ENCODE measurements at places on chromosomes 2 and 18.
A peak's percentile ranks its signal among the peaks of the same experiment; 100 is the strongest.

DNA sequence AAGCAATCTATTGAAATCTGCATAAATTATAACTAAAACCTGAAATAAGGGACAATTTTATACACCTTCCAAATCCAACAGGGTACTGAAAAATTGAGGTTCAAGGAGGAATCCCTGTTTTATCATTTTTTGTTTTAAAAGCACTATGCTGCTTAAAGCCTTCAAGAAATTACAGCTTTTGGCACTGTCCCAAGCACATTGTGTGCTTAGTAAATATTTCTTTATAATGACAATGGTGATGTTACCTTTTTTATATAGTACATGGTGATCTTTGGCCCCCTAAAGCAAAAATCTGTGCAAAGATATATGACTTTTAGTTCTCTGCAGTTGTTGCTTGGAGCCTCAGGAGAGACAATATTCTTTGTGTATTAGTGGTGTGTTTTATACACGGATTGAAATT lies 71.6 kb upstream of the EFEMP1 start:
- DNase-seq, result no peak

DNA sequence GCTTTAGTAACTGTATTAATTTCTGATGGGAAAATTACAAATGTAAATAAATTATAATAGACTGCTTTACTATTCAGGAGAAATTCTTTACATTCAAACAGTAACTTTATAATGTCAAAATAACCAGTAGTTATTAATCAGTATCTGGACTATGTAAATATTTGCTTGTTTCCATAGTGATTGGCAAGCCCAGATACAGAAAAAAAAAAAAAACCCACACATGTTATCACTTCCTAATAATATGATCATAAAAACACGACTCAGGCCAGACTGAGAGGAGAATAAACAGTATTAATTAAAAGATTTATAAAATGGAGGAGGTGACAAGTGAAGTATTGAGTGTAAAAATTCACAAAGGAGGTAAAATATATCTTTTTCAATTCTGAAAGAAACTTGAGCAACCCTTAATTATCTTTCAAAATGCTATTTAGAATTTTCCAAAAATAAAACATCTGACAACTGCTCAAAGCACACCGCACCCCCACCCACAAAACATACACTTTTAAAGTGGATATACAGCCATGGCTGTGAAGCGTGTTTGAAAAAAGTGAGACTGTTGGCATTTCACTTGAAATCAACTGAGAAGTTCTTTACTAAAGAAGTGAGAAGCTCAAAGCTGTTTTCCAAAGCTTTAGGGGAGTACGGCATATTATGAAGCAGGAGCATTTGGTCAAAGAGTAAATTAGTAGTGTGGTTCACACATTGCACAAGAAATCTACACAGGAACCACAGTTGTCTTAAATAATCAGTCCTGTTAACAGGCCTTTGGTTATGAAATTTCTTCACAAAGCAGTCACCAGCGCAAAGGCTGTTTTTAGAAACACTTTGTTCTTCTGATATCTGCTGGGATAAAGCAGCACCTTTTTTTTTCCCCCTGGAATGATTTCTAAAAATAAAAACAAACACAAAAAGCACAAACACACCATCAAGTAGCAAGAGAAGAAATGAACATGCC lies 475.8 kb downstream of the TXNL1 start:
- DNase-seq, result no peak

DNA sequence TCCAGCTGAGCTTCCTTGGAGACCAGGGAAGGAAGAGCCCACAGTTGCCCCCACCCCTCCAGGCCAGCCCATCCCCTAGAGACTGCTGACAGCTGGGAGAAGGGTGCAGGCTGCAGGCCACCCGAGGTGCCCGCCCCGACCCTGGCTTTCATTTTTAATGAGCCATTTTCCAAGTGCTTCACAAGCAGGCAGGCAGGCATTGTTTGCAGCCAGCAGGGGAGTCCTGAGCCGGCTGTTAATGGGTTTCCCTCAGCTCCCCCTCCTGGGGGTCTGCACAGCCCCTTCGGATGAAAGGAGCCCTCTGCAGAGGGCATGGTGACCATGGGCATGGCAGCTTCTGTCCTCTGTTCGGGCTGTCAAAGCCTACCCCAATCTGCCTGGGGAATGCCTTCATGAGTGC lies 94.5 kb downstream of the ZBTB7C start:
- DNase-seq, result no peak

- DNase-seq, result no peak
Observed at GRCh38 chr2:101958061-101958460, 33.7 kb upstream of the IL1R2 start.

DNA sequence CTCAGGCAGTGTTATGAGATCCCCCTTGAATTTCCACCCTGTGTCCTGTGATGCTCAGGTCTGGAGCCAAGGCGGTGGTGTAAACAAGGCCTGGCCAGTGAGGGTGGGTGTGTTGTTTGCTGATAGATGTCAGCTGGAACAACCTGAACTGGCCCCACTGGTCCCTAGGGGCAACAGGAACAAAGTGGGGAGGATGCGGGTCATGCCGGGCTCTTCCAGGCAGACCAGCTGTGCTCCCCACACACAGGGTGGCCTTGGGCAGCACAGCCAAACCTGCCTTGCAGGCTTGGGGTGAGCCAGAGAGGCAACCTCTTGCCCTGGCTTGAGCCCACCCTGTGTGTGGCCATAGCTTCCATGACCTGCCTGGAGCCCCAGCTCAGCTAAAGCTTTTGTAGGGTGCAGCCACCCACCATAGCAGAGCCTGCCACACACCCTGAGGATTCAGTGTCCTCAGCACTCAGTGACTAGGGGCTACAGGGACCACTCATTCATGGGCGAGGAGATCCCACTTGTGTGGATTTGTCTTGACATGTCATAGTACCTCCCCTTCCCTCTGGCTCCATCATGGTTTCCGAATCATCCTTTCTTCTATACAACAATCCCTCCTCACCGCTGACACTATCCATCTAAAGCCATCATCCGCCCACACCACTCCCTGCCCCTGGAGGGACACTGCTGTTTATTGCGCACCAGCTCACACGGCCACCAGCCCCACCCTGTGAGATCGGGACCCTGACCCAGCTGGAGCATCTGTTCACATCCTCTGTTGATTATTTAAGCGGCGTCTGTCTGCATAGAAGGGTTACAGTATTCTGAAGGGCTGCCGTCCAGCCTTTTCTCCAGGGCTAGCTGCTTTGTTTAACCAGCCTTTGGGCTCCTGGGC lies 268.8 kb downstream of the CYP26B1 start:
- no peak for DNase-seq

- DNase-seq, result no peak
Observed at GRCh38 chr2:61900281-61900680, 5.2 kb upstream of the COMMD1 start.

DNA sequence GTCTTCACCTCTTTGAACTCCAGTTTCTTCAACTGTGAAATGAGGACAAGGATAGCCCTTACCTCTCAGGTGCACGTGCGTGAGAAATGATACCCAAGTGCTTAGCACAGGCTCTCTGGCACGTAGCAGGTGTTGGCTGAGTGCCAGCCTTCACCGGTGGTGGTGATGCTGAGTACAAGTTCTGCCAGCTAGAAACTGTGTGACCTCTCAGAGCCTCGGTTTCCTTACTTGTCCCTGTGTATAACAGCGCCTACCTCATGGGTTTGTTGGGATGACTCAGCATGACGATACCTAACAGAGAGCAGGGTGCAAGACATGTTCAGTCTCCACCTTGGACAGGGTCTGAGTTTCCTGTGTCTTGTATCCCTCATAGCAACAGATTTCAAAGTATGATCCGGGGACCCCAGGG lies 205.1 kb downstream of the TNS1 start:
- DNase-seq, result peak; percentile 87

- DNase-seq, result peak; percentile 52
Observed at GRCh38 chr18:36327352-36328316, 30.1 kb downstream of the FHOD3 start.

- DNase-seq, result no peak
Observed at GRCh38 chr2:26077291-26077690, 43.4 kb downstream of the RAB10 start.

DNA sequence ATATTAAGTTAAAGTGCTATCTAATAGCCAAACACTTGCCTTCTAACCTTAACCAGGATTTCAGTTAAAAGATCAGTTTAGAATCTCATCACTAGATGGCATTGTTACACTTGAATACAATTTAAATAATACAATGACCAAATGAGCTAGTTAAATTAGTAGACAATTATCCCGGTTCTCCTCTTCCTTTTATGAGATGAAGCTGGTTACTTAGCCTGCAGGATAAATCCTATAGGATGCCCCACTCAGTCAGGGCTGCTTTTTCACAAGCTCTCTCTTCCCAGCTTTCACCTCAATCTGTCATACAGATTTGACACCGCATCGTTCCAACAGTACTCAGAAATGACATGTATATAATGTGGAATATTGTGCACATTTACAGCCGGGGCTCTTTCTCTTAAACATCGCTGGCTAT lies 678.8 kb downstream of the KCNJ3 start:
- DNase-seq, result no peak

Measured in vagina (tissue), 2 donors.